Heart left ventricle (tissue), 16 donors: ENCODE measurements at places on chromosomes 3 and 15. TPM values are rescaled to one million over a fixed set of nuclear protein-coding genes. Genes with fewer than 3 reads are reported as not detected.
A peak's percentile ranks its signal among the peaks of the same experiment; 100 is the strongest.

- H3K4me3 ChIP-seq, result no peak overlapping the region
- no peaks in the 10 kb centered on the region for H3K27me3 ChIP-seq
- H3K36me3 ChIP-seq, result no peaks in the 10 kb centered on the region
- peaks cover 64% of the 10 kb centered on the region for H3K4me1 ChIP-seq
- peak overlapping the region; percentile 69 for H3K27ac ChIP-seq
Measured at GRCh38 chr3:123660900-123661299, 76.0 kb upstream of the HACD2 start.

- DNase-seq, result peak; percentile 78
- H3K4me1 ChIP-seq, result no peaks in the 10 kb centered on the region
- H3K27me3 ChIP-seq, result no peaks in the 10 kb centered on the region
- peak overlapping the region; percentile 14 for H3K4me3 ChIP-seq
Measured at GRCh38 chr3:23611737-23612295, 193.9 kb upstream of the UBE2E1 start.

GRCh38 chr3:192223815-192224214 is 503.5 kb downstream of the FGF12 start:
- no peaks in the 10 kb centered on the region for H3K36me3 ChIP-seq
- no peaks in the 10 kb centered on the region for H3K27me3 ChIP-seq
- DNase-seq, result no peak
- no peaks in the 10 kb centered on the region for H3K4me1 ChIP-seq
- H3K27ac ChIP-seq, result no peak overlapping the region
- no peak overlapping the region for H3K4me3 ChIP-seq

DNA sequence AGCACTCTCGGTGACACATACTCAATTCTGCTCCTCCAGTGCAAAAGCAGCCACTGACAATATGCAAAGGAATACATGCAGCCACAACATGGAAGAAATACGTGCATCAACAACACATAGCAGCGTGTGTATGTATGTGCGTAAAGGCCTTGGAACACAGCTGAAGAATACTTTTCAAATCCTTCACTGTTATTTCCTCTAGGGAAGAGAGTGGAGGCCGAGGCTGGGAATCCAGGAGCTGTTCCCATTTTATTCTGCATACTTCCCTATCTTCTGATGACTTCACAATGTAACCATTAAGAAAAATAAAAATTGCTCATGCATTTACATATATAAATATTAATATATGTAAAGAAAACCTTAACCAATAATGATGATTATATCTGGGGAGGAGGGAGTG is 36.6 kb upstream of the MGLL start:
- no peak overlapping the region for H3K4me3 ChIP-seq
- H3K36me3 ChIP-seq, result no peaks in the 10 kb centered on the region
- no peaks in the 10 kb centered on the region for H3K27me3 ChIP-seq
- no peak for DNase-seq

DNA sequence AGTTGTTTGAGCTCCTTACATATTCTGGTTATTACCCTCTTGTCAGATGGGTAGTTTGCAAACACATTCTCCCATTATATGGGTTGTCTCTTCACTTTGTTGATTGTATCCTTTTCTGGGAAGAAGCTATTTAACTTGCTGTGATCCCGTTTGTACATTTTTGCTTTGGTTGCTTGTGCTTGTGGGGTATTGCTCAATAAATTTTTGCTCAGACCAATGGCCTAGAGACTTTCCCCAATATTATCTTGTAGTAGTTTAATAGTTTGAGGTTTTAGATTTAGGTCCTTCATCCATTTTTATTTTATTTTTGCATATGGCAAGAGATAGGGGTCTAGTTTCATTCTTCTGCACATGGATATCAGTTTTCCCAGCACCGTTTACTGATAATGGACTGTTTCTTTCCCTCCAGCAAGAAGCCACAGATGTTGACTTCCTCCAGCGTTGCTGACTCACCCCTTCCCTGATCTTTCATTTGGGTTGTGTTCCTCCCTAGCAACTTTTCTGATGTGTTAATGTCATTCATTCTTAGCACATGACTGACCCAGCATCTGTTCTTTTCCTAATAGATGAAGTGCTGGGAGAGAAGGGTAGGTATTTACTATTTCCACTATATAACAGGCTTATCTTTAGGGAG is 166.7 kb upstream of the SGO1 start:
- H3K4me1 ChIP-seq, result no peaks in the 10 kb centered on the region
- H3K27ac ChIP-seq, result no peak overlapping the region
- H3K36me3 ChIP-seq, result no peaks in the 10 kb centered on the region
- H3K4me3 ChIP-seq, result no peak overlapping the region
- no peak for DNase-seq

DNA sequence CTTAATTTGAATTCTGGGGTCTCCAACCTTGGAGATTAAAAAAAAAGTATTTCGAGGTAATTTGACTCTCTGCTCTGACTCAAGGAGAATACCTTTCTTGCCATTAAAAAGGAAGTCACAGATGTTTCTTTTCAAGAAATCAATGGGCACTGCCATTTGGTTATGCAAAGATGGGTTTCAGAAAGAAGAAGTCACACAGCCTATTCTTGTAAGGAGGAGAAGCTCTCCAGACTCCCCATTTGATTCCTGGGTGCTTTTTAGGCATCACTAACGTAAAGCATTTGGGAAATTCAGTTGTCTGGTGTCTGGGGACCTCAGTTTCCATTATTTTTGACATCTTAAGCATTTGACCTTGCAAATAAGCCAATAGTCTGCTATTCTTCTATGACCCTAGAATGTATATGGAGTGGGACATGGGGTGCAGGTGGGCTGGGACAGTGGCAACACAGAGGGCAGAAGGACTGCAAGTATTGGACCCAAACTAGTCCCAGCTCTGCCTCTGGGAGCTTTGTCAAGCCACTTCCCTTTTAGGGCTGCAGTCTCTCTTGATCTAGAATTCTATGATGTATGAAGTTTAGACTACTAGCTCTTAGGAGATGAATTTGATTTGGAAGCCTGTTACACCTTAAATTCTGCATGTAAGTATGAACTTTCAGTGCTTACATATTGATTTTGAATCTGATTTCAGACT is 27.8 kb downstream of the IL5RA start:
- H3K36me3 ChIP-seq, result no peaks in the 10 kb centered on the region
- DNase-seq, result no peak
- no peak overlapping the region for H3K4me3 ChIP-seq

- no peaks in the 10 kb centered on the region for H3K4me1 ChIP-seq
- H3K27me3 ChIP-seq, result no peaks in the 10 kb centered on the region
- H3K36me3 ChIP-seq, result no peaks in the 10 kb centered on the region
- no peak for DNase-seq
- H3K4me3 ChIP-seq, result no peak overlapping the region
Measured at GRCh38 chr15:32838338-32838737, 120.5 kb downstream of the GREM1 start.

DNA sequence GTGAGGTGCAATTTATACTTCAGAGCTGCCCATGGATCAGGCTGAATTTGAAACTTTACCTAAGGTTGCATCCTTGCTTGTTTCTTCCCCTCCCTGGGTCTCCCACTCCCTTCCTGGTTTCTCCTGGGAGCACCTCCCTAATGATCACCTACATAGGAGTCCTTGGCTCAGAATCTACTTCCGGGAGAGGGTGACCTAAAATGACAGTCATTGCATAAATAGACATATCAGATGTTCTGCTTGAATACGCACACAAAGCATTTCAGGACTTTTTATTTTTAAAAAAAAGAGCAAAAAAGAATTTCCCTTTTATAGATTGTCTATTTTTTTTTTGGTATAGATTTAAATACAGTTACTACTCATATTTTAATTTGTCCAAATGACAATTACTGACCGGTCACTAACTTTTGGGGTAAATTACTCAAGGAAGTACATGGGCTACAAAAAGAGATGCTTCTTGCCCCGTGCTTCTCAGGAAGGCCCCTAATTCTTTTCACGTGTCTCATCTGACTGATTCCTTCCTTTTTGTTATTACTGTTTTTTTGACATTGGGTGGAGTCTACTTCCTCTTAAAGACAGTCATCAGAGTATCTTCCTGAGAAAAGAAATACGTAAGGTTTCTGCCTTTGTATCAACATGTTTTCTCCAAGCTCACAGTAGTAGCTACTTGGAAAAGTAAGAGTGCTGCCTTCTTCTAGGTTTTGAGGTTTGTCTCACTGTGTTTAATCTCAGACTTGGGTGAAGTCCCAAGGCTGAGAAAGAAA is 4.9 kb upstream of the MYZAP start:
- peaks cover 30% of the 10 kb centered on the region for H3K4me1 ChIP-seq
- H3K27me3 ChIP-seq, result no peaks in the 10 kb centered on the region
- H3K4me3 ChIP-seq, result no peak overlapping the region
- no peak overlapping the region for H3K27ac ChIP-seq

- H3K4me3 ChIP-seq, result no peak overlapping the region
- DNase-seq, result no peak
- no peaks in the 10 kb centered on the region for H3K4me1 ChIP-seq
- H3K27ac ChIP-seq, result no peak overlapping the region
- H3K27me3 ChIP-seq, result no peaks in the 10 kb centered on the region
Measured at GRCh38 chr15:95405447-95405846, 925.1 kb upstream of the NR2F2 start.

DNA sequence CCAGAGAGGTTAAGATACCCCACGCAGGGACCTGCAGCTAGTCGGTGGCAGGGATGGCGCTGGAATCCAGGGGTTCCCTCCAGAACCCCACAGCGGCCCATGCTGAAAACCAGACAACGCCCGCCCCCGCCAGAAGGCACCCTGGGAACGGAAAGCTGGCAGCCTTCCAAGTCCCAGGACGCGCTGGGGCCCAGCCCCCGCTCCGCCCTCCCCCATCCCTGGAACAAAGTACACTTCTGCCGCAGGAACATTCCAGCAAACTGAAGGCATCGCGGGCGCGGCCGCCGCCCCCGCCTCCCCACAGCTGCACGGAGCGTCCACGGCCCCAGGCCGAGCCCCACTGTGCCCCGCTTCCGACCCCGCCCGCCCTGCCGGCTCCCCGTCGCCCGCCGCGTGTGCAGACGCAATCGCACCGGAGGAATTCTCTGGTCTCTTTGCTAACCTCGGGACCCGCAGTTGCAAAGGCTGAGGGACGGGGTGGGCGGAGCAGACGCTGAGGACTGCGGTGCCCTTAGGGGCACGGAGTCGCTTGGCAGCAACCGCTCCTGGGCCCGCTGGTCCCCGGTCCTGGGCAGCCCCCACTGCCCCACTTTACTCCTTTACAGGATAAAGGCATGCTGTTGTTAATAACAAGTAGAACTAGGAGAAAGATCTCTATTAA is 44.8 kb upstream of the RNU6-1 start:
- H3K27me3 ChIP-seq, result no peaks in the 10 kb centered on the region
- peak; percentile 87 for DNase-seq
- H3K4me1 ChIP-seq, result no peaks in the 10 kb centered on the region

DNA sequence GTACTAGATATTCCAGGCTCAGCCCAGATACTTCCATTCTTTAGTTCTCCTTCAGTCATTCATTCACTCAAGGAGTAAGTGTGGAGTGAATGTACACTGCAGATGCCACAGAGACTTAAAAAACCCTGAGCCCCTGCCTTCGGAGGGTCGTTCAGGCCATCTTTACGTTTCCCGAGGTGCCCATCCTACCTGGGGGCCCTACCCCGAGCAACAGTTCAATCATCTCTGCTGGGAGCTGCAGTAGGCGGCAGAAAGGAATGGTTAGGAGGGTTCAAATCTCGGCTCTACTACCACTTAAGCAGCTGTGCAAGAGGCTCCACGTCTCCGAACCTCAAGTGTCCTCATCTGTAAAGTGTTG is 613 bp downstream of the SEC13 start:
- H3K4me3 ChIP-seq, result peak overlapping the region; percentile 67
- peaks cover 29% of the 10 kb centered on the region for H3K4me1 ChIP-seq
- no peak for DNase-seq
- H3K36me3 ChIP-seq, result peaks cover 38% of the 10 kb centered on the region
- H3K27ac ChIP-seq, result peak overlapping the region; percentile 85
- H3K27me3 ChIP-seq, result no peaks in the 10 kb centered on the region

- H3K36me3 ChIP-seq, result peaks cover 3% of the 10 kb centered on the region
- H3K4me3 ChIP-seq, result no peak overlapping the region
- H3K4me1 ChIP-seq, result no peaks in the 10 kb centered on the region
- DNase-seq, result peak; percentile 20
- H3K27ac ChIP-seq, result no peak overlapping the region
Measured at GRCh38 chr15:77282333-77282732, 137.6 kb downstream of the PEAK1 start.

- H3K4me1 ChIP-seq, result no peaks in the 10 kb centered on the region
- H3K36me3 ChIP-seq, result peaks cover 31% of the 10 kb centered on the region
- no peak overlapping the region for H3K27ac ChIP-seq
- no peak overlapping the region for H3K4me3 ChIP-seq
- H3K27me3 ChIP-seq, result no peaks in the 10 kb centered on the region
Measured at GRCh38 chr3:107760144-107760543, 237.4 kb downstream of the BBX start.

GRCh38 chr3:53238051-53238850 is 17.6 kb downstream of the TKT start:
- H3K36me3 ChIP-seq, result no peaks in the 10 kb centered on the region
- H3K27me3 ChIP-seq, result no peaks in the 10 kb centered on the region
- H3K4me3 ChIP-seq, result no peak overlapping the region
- DNase-seq, result no peak
- no peak overlapping the region for H3K27ac ChIP-seq
- H3K4me1 ChIP-seq, result peaks cover 16% of the 10 kb centered on the region

GRCh38 chr15:90664650-90665287 is 52.4 kb upstream of the BLM start:
- no peaks in the 10 kb centered on the region for H3K36me3 ChIP-seq
- H3K4me3 ChIP-seq, result peak overlapping the region; percentile 68
- H3K4me1 ChIP-seq, result peaks cover 21% of the 10 kb centered on the region
- no peaks in the 10 kb centered on the region for H3K27me3 ChIP-seq

DNA sequence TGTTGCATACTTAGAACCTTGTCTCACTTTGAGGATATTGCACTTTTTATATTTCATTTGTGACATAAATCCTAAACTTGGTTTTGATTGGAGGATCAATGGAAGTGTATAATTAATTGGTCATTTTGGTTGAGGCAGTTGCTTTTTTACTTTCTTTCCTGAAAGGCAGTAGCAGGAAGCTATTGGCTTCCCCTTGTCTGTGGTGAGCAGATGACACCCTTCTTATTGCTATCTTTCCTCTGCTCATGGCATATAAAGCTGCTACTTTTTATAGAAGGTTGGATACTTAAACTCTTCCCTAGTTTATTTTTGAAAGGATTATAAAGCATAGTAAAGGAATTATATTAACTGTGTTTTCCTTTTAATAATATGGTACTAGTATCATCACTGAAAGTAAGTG is 28.6 kb downstream of the FAM98B start:
- no peak overlapping the region for H3K27ac ChIP-seq
- no peak for DNase-seq

The EDEM1 gene
- 6.8 TPM for total RNA-seq

The ECE2 gene
- not detected for total RNA-seq

The PIGB gene
- 3.0 TPM for total RNA-seq

The AP3B2 gene
- not detected for total RNA-seq

The SSUH2 gene
- 0.68 TPM for total RNA-seq

The SELENOK gene
- 81.5 TPM for total RNA-seq

The NEIL1 gene
- 9.2 TPM for total RNA-seq

The TGM4 gene
- total RNA-seq, result not detected

The CELSR3 gene
- total RNA-seq, result 0.24 TPM

The EPHA6 gene
- total RNA-seq, result not detected

The NOX5 gene
- total RNA-seq, result 0.02 TPM

The PARP16 gene
- total RNA-seq, result 5.1 TPM

The GP9 gene
- total RNA-seq, result not detected
